GDM1 (cell line): ENCODE measurements at places on chromosomes 1 and 21.

- no peak for DNase-seq
Observed at GRCh38 chr1:77394166-77394565, 112.3 kb downstream of the AK5 start.

DNA sequence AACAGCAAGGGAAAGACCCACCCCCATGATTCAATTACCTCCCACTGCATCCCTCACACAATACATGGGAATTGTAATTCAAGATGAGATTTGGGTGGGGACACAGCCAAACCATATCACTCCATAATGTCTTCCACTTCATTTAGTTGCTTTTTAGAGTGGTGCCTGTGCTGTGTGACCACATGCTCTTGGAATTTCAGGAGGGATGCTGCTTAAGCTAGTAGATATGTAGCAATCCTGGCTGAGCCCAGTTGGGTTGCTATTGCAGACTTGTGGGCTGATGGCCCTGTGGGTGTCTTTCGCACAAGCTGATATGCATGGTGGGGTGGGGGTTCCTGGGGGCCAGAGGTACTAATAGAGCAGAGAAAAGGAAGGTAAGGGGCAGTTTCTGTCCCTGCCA, 160.4 kb upstream of the SYT6 start:
- DNase-seq, result no peak

- DNase-seq, result no peak
Observed at GRCh38 chr1:80917225-80917624, 883.5 kb upstream of the ADGRL2 start.

- DNase-seq, result no peak
Observed at GRCh38 chr1:102640872-102641271, 467.4 kb downstream of the COL11A1 start.

- no peak for DNase-seq
Observed at GRCh38 chr1:66176832-66177231, 357.1 kb upstream of the SGIP1 start.

DNA sequence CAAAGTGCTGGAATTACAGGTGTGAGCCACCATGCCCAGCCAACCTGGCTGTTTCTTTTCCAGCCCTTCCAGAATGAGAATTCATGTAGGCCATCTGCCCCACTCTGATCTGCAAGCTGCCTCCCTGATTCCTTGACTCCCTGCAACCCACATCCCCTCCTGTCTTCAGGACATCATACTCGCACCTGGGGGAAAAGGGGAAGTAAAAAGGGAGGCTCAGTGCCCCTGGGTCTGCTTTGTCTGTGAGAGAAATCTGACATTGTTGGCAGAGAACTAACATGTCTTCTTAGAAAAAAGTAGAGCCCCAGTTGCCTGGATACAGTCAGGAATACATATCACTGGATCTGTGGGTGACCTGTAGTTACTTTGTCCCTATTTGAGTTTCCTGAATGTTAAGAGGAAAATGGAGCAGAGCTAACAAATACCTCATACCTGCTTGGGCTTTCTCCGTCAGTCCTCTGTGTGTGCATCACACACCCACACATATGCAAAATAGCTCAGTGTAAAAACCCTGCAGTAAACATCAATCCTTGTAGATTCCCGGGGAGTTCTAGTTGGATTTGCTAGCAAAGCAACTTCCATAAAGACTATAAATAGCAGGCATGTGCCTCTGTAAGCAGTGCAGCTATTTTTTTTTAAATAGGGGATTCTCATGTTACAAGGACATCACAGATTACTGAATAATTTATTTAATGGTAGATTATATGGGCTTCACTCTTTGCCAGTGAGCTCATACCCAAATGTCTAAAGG, 62.9 kb downstream of the TEX35 start:
- no peak for DNase-seq
